Gastrocnemius medialis (tissue), 4 donors: ENCODE measurements at places on chromosomes 6 and 20.
A peak's percentile ranks its signal among the peaks of the same experiment; 100 is the strongest.

GRCh38 chr6:169028343-169028742, 225.3 kb downstream of the THBS2 start:
- H3K27me3 ChIP-seq = no peaks in the 10 kb centered on the region
- no peaks in the 10 kb centered on the region for H3K4me1 ChIP-seq
- no peak overlapping the region for H3K27ac ChIP-seq

DNA sequence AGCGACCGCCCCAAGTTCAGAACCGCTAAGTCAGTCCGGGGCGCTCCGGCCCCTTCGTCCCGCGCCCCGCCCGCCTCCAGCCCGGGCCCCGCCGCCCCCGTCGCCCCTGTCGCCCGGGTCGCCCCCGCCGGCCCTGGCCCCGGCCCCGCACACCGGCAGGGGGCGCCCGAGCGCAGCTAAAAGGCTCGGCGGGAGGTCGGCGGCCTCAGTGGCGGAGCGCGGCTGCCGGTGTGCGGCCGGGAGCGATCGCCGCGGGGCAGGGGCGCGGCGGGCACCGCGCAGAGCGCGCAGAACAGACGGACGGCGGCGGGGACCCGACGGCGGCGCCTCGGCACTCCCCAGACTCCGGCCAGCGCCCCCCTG, at the start of gene FNDC1:
Gene FNDC1, plus strand, starts transcription at position 208 of the 363 bp plus-strand sequence. CDS start 197 bp downstream, outside the sequence.
- DNase-seq = no peak
- no peaks in the 10 kb centered on the region for H3K4me1 ChIP-seq
- no peaks in the 10 kb centered on the region for H3K36me3 ChIP-seq
- H3K4me3 ChIP-seq = peak within 1 kb of the TSS; percentile 42

GRCh38 chr6:5506149-5506548, 244.8 kb downstream of the FARS2 start:
- no peaks in the 10 kb centered on the region for H3K27me3 ChIP-seq
- H3K4me3 ChIP-seq = no peak overlapping the region
- H3K36me3 ChIP-seq = no peaks in the 10 kb centered on the region

- no peak overlapping the region for H3K27ac ChIP-seq
Observed at GRCh38 chr6:32609391-32609730, 19.7 kb upstream of the HLA-DRB1 start.

GRCh38 chr6:15522427-15522826, 140.4 kb downstream of the DTNBP1 start:
- H3K36me3 ChIP-seq = peaks cover 14% of the 10 kb centered on the region
- H3K27me3 ChIP-seq = no peaks in the 10 kb centered on the region
- DNase-seq = no peak
- H3K27ac ChIP-seq = peak overlapping the region; percentile 66
- peaks cover 10% of the 10 kb centered on the region for H3K4me1 ChIP-seq

GRCh38 chr6:125191916-125192609, 38.5 kb downstream of the TPD52L1 start:
- DNase-seq = peak; percentile 77
- peaks cover 100% of the 10 kb centered on the region for H3K4me1 ChIP-seq

DNA sequence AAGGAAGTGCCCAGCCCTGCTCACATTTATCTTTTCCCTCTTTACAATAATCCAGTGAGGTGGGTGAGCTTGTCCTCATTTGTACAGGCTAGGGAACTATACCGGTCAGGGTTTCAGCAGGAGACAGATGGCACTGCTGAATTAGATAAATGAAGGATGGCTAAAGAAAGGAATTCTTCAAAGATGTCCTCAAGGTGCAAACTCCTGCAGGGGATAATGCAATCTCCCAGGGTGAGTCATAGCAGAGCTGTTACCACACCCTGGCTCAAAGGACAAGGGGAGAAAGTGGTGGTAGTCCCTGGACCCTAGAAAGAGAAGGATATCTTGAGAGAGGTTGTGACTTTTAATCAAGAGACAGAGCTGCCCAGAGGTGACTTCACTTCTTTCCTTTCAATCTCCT, 66.7 kb downstream of the RFPL4B start:
- no peak for DNase-seq
- no peaks in the 10 kb centered on the region for H3K27me3 ChIP-seq
- H3K4me1 ChIP-seq = no peaks in the 10 kb centered on the region
- no peak overlapping the region for H3K27ac ChIP-seq
- no peaks in the 10 kb centered on the region for H3K36me3 ChIP-seq

GRCh38 chr6:14544666-14545065, 427.1 kb downstream of the CD83 start:
- H3K27me3 ChIP-seq = no peaks in the 10 kb centered on the region
- no peak overlapping the region for H3K27ac ChIP-seq
- no peaks in the 10 kb centered on the region for H3K36me3 ChIP-seq
- H3K4me3 ChIP-seq = no peak overlapping the region

DNA sequence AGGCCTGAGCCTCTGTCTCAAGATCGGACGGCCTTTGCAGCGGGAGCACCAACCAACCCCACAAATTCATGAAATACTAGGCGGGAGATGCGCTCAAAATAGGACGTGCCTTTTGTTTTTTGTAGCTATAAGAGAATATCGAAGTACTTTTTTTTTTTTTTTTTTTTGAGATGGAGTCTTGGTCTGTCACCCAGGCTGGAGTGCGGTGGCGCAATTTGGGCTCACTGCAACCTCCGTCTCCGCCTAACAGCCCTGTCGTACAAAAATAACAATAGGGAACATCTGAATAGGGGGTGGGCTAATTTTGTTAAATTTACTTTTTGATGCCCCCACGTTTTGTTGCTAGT, 5.9 kb upstream of the TUBB2A start:
- peaks cover 4% of the 10 kb centered on the region for H3K4me1 ChIP-seq
- peak overlapping the region; percentile 87 for H3K27ac ChIP-seq
- no peaks in the 10 kb centered on the region for H3K27me3 ChIP-seq
- H3K36me3 ChIP-seq = no peaks in the 10 kb centered on the region
- peak overlapping the region; percentile 99 for H3K4me3 ChIP-seq

GRCh38 chr6:35668744-35669450, 19.8 kb downstream of the FKBP5 start:
- no peak for DNase-seq
- peaks cover 77% of the 10 kb centered on the region for H3K4me1 ChIP-seq
- H3K27me3 ChIP-seq = no peaks in the 10 kb centered on the region
- H3K4me3 ChIP-seq = peak overlapping the region; percentile 17

DNA sequence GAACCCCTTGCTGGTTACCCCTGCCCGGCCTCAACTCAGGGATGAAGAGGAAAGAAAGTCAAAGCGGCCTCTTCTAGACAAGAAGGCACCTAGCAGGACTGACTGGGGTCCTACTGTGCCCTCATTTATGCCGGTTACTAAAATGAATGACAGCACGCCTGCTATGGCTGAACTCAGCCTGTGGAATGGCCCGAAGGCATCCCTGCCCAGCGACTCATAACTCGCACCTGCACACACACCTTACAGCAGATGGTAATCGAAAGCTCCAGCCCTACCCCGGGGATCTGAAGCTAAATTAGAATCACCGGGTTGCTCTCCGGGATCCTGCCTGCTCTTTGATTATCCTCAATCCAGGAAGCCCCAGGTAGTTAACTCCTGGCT, 747 bp upstream of the TXNDC5 start:
- no peak for DNase-seq
- peaks cover 14% of the 10 kb centered on the region for H3K4me1 ChIP-seq
- H3K27ac ChIP-seq = peak overlapping the region; percentile 80
- H3K4me3 ChIP-seq = peak overlapping the region; percentile 74

- peak overlapping the region; percentile 70 for H3K4me3 ChIP-seq
- no peak for DNase-seq
- no peak overlapping the region for H3K27ac ChIP-seq
- peaks cover 3% of the 10 kb centered on the region for H3K4me1 ChIP-seq
- H3K27me3 ChIP-seq = no peaks in the 10 kb centered on the region
Observed at GRCh38 chr20:29497261-29497671, 1760.2 kb upstream of the DEFB115 start.

DNA sequence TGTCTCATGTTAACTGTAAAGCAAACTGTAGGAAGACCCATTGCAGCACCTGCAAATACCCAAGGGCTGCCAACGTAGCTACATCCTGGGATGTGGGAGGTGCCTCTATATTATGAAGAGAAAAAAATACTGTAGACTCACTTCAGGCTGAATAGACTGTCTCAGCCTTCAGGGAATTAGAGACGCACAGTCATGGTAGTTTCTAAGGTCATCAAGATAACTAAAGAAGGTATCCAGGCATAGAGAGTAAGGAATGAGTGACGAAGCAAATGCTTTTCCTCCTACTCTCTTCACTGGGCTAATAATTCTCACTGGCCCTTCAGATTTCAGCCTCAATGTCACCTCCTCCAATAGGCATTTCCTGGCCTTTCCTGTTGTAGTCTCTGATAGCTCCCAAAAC, 121.6 kb upstream of the ECI2 start:
- H3K4me1 ChIP-seq = peaks cover 13% of the 10 kb centered on the region
- H3K27ac ChIP-seq = no peak overlapping the region
- H3K4me3 ChIP-seq = no peak overlapping the region
- H3K36me3 ChIP-seq = no peaks in the 10 kb centered on the region
